ENCODE measurements at places on chromosomes 12 and 14.

- DNase-seq: no peak
These were observed 24.0 kb downstream of the ACSM4 start for GRCh38 chr12:7327918-7328317.

GRCh38 chr12:25463521-25463920 lies 89.6 kb downstream of the LMNTD1 start:
- DNase-seq: no peak

- DNase-seq: no peak
These were observed 1659.2 kb upstream of the FLRT2 start for GRCh38 chr14:83870546-83871270.

DNA sequence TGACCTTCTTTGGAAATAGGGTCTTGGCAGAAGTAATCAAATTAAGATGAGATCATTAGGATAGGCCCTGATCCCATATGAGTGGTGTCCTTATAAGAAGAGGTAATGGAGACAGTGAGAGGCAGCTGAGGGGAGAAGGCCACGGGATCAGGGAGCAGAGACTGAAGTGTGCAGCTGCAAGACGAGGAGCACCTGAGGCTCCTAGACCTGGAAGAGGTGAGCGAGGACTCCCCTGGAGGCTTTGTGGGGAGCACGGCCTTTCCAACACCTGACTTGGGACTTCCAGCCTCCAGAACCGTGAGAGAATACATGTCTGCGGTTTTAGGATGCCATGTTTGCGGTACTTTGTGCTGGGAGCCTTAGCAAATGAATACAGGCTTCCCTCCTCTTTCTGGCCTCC lies 37.5 kb downstream of the LRTM2 start:
- no peak for DNase-seq

GRCh38 chr12:71719647-71720370 lies 33.9 kb downstream of the TMEM19 start:
- no peak for DNase-seq

GRCh38 chr12:120457133-120457532 lies 10.9 kb downstream of the GATC start:
- DNase-seq: no peak

GRCh38 chr12:66063916-66064315 lies 66.6 kb downstream of the LLPH start:
- no peak for DNase-seq

DNA sequence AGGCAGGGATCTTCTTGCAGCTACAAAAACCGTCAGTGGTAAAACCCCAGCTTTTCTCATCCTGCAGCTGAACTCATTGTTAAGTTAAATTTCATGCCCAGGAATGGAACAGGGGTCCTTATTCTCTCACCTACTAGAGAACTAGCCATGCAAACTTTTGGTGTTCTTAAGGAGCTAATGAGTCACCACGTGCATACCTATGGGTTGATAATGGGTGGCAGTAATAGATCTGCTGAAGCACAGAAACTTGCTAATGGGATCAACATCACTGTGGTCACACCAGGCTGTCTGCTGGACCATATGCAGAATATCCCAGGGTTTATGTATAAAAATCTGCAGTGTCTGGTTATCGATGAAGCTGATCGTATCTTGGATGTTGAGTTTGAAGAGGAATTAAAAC lies 68.9 kb downstream of the DCAF5 start:
- no peak for DNase-seq

DNA sequence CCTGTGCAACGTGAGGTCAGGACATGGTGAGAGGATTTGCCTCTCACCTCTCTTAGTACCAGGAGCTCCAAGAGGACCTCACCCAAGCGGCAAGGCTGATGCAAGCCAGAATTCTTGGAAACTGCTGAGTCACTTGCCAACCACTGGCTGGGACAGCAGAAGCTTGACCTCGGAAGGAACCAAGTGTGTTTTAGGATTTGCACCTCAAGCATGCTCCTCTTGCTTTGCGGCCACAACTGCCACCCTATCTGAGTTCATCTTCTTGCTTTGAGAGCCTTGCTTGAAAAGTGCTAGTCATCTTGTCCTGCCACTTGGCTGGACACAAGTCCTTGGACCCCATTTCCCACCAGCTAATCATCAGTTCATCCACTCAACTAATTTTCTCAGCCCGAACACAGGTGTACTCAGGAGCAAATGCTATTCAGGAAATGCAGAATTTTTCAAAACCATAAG lies 195.8 kb downstream of the SLC25A21 start:
- no peak for DNase-seq

- no peak for DNase-seq
These were observed 58.0 kb upstream of the TRHDE start for GRCh38 chr12:72214163-72214562.

DNA sequence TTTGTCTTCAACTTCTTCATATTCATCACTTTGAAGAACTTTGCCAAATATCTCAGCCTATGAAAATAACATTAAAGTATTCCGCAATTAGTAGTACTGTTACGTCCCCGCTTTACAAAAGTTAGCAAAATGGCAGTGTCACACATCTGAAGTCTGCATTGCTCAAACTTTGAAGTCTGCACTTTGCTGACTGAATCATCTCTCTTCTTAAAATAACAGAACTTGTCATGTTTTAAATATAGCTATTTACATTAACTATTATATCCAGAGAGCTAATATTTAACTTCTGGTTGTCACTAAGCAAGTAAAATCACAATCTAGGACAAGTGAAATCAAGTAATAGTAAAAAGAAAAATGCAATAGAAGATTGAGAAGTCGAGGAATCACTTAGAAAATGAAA lies 34.5 kb downstream of the IPO8 start:
- DNase-seq: no peak

Measured in NCI-H2081 (cell line).